ENCODE measurements at places on chromosomes 1 and 21.

DNA sequence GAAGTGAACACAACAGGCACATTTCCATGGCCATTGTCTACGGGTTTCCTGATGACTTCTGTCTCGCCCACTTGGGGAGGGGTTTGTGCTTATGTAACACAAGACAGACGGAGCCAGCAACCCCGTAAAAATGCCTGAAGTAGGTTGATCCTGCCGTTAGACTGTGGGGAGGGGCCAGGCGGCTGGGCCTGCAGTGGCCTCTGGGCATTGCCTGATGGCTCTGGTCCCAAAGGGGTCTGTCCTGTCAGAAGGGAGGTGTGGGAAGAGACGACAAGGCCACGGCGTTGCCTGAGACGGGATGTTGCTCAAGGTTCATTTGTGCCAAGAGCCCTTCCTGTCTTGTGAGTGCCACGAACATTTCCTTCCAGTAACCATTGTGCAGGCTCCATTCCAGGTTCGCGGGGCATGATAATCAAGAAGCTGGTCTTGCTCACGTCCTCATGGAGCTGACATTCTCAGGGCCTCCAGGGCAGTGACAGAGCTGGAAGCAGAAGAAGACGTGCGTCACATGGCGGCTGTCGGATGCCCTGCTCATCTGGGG lies 44.7 kb downstream of the ABCG1 start:
- H3K4me1 ChIP-seq, result peaks cover 10% of the 10 kb centered on the region
- peaks cover 3% of the 10 kb centered on the region for H3K27me3 ChIP-seq
- no peak overlapping the region for H3K4me3 ChIP-seq
- H3K36me3 ChIP-seq, result peaks cover 11% of the 10 kb centered on the region
- no peak for DNase-seq
- H3K27ac ChIP-seq, result no peak overlapping the region

DNA sequence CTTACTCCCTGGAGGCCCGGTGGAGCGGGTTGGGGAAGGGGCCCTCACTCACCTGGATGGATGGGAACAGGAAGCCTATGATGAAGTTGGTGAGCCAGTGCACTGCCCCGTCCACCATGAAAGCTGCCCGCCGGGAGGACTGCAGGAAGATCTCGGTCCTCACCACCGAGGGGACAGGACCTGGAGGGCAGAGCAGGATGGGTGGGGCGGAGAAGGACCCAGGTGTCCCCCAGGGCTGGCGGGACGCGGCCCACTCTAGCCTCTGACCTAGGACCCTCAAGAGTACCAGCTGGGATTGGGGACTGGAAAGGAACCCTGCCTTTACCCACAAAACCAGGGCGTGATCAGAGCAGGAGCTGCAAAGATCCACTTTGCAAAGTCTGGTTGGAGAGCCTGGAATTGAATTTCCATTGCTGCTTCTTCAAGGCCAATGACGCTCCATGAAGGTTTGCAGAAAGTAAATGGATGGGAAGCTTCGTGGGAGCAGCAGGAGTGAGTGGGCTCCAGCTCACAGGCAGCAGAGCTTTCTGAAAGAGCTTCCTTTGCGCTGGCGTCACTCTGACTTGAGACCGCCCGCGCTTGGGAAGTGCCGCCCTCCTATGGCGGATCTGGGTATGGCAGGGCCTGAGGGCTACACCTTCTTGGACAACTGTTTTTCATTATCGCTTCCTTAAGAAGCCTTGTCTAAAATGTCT lies 21.4 kb downstream of the SLC2A7 start:
- no peaks in the 10 kb centered on the region for H3K27me3 ChIP-seq
- peak; percentile 91 for DNase-seq
- no peak overlapping the region for H3K27ac ChIP-seq

GRCh38 chr1:39845569-39846566 lies 37.4 kb downstream of the TRIT1 start:
- H3K27ac ChIP-seq, result peak overlapping the region; percentile 53
- DNase-seq, result peak; percentile 95
- no peak overlapping the region for H3K4me3 ChIP-seq
- peaks cover 22% of the 10 kb centered on the region for H3K36me3 ChIP-seq
- H3K4me1 ChIP-seq, result peaks cover 9% of the 10 kb centered on the region
- no peaks in the 10 kb centered on the region for H3K27me3 ChIP-seq

DNA sequence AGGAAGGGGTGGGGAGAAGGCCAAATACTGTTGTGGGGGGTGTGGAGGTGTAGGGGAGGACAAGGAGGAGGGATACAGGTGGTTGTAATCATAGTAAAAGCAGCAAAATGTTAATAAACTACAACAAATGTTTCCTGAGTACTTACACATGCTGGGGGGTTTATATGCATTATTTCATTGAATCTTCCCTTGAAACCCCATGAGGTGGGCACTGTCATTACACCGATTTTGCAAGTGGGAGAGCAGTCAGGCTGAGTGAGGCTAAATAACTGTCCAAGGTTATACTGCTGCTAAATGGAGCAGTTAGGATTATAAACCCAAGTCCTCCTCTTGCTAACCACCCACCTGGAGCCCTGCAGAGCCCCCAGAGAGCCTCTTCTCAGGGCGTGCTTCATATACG lies 14.4 kb upstream of the GRHL3 start:
- H3K4me1 ChIP-seq, result no peaks in the 10 kb centered on the region
- no peak overlapping the region for H3K4me3 ChIP-seq
- H3K27ac ChIP-seq, result no peak overlapping the region
- H3K27me3 ChIP-seq, result no peaks in the 10 kb centered on the region

GRCh38 chr1:202160377-202160940 lies at the start of gene PTPN7:
TSS of gene PTPN7 (minus strand) at chr1:202160602. CDS start at chr1:202159402, 1,200 bp downstream.
- peak within 1 kb of the TSS; percentile 73 for H3K27ac ChIP-seq
- DNase-seq, result no peak
- H3K4me3 ChIP-seq, result peak within 1 kb of the TSS; percentile 51
- no peaks in the 10 kb centered on the region for H3K27me3 ChIP-seq

- no peak for DNase-seq
- no peaks in the 10 kb centered on the region for H3K27me3 ChIP-seq
- H3K4me3 ChIP-seq, result no peak overlapping the region
- no peak overlapping the region for H3K27ac ChIP-seq
Measured at GRCh38 chr21:14836950-14837349, 227.8 kb downstream of the NRIP1 start.

DNA sequence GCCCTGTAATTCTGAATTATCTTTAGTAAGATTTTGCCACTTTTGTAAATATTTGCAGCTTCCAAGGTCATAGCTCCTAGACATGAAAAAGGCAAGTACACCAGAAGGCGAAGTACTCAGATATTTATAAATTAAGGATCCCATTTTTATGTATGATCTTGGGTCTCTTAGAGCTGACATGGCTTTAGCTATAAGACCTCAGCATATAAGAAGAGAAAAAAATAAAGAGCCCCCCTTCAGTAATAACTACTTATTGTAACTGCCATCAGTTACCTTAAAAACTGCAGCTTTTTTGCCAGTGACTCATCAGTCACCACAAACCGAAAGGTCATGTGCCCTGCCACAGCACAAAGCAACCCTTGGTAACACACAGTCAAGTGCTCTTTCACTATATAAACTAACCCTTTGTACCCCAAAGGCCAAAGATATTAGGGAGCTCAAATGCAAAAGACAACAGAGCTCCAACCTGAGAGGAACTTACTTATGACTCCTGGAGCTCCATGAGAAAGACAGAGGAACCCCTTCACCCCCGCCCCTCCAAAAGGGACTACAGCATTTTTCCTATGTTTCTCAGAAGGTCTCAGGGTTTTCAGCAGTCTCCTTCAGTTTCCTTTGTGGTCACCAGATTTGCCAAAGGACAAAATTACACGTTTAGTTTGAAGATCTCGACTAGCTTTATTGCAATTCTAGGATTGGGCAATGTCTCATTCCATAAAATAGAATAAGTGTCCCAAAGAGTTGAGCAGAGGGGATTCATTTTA lies 219.8 kb upstream of the DUSP10 start:
- no peaks in the 10 kb centered on the region for H3K27me3 ChIP-seq
- no peak overlapping the region for H3K4me3 ChIP-seq
- DNase-seq, result peak; percentile 5
- no peaks in the 10 kb centered on the region for H3K36me3 ChIP-seq
- H3K4me1 ChIP-seq, result no peaks in the 10 kb centered on the region
- no peak overlapping the region for H3K27ac ChIP-seq

DNA sequence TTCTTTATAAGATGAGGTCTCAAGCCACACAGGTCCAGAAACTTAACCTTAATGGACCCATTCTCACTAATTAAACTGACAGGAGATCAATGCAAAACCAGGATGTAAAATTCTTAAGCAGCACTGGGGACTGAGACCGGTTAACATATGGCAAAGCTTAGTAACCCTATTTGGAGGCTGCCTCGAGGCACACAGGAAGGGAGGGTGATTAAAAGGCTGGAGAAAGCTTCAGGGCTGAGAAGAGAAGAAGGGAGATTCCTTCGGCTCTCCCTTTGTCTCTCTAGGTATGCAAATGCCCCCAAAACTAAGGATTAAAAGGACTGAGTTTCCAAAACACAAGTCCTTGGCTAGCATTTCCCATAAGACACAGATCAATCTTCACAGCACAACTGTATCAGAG lies 120.8 kb upstream of the DSCAM start:
- no peaks in the 10 kb centered on the region for H3K4me1 ChIP-seq
- no peaks in the 10 kb centered on the region for H3K36me3 ChIP-seq
- H3K4me3 ChIP-seq, result no peak overlapping the region
- no peak for DNase-seq

DNA sequence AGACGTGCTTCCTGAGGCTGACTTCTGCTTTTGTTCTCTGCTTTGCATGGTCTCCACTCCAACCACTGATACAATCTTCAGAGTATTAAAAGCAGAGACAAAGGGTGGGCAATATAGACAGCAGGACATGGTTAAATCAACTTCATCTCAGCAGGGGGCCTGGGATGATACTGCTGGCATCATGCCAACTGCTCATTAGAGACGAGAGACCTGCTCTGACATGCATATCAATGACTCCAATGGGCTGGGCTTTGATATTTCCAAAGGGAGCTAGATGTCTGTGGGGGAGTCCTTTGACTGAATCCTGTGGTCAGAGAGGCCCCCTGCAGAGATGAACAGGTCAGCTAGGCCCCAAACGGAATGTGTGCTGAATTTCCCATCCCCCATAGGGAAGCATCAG lies 106.6 kb downstream of the ACTL8 start:
- no peaks in the 10 kb centered on the region for H3K4me1 ChIP-seq
- DNase-seq, result no peak
- H3K4me3 ChIP-seq, result no peak overlapping the region
- no peaks in the 10 kb centered on the region for H3K36me3 ChIP-seq
- no peaks in the 10 kb centered on the region for H3K27me3 ChIP-seq
- H3K27ac ChIP-seq, result no peak overlapping the region

GRCh38 chr1:95095833-95096217 lies 21.3 kb upstream of the TLCD4 start:
- DNase-seq, result no peak
- peak overlapping the region; percentile 82 for H3K27ac ChIP-seq
- no peak overlapping the region for H3K4me3 ChIP-seq
- H3K4me1 ChIP-seq, result no peaks in the 10 kb centered on the region
- H3K27me3 ChIP-seq, result no peaks in the 10 kb centered on the region

- no peak overlapping the region for H3K27ac ChIP-seq
- no peaks in the 10 kb centered on the region for H3K4me1 ChIP-seq
- no peak for DNase-seq
- no peaks in the 10 kb centered on the region for H3K36me3 ChIP-seq
Measured at GRCh38 chr1:7120863-7121621, 335.8 kb downstream of the CAMTA1 start.

- DNase-seq, result no peak
- no peaks in the 10 kb centered on the region for H3K27me3 ChIP-seq
- H3K4me3 ChIP-seq, result no peak overlapping the region
- no peaks in the 10 kb centered on the region for H3K4me1 ChIP-seq
- no peak overlapping the region for H3K27ac ChIP-seq
Measured at GRCh38 chr1:90862782-90863181, 145.7 kb upstream of the BARHL2 start.

GRCh38 chr1:180501865-180502360 lies 464 bp downstream of the ACBD6 start:
- peak overlapping the region; percentile 90 for H3K27ac ChIP-seq
- H3K36me3 ChIP-seq, result no peaks in the 10 kb centered on the region
- H3K4me3 ChIP-seq, result peak overlapping the region; percentile 95
- H3K4me1 ChIP-seq, result no peaks in the 10 kb centered on the region
- peak; percentile 91 for DNase-seq

- H3K4me1 ChIP-seq, result peaks cover 5% of the 10 kb centered on the region
- H3K27ac ChIP-seq, result no peak overlapping the region
- DNase-seq, result peak; percentile 56
Measured at GRCh38 chr1:168235937-168236336, 10.1 kb downstream of the SFT2D2 start.

- no peak overlapping the region for H3K4me3 ChIP-seq
- no peak for DNase-seq
- peaks cover 3% of the 10 kb centered on the region for H3K4me1 ChIP-seq
- H3K27ac ChIP-seq, result no peak overlapping the region
- no peaks in the 10 kb centered on the region for H3K27me3 ChIP-seq
- H3K36me3 ChIP-seq, result no peaks in the 10 kb centered on the region
Measured at GRCh38 chr1:228873709-228874108, 138.4 kb downstream of the RHOU start.

GRCh38 chr1:31196685-31197084 lies 43.0 kb downstream of the NKAIN1 start:
- H3K27ac ChIP-seq, result no peak overlapping the region
- no peaks in the 10 kb centered on the region for H3K4me1 ChIP-seq
- H3K4me3 ChIP-seq, result no peak overlapping the region
- DNase-seq, result no peak

DNA sequence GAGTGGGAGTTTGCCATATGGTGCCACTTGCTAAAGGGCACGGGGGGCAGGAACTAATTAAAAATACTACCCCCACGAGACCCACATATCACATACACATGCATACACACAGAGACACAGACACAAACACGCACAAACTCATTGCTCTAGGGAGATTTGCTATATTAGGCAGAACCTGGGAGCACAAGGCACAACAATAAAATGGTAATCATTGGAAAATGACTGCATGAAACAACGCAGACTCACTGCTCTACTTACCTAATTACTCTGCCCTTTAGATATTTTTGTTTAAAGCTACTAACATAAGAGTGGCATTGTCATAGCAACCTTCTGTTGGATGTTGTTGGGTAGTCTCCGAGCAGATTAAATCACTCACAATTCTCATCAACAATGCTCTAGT lies 20.3 kb upstream of the RGS4 start:
- no peak for DNase-seq
- H3K27ac ChIP-seq, result no peak overlapping the region
- H3K27me3 ChIP-seq, result no peaks in the 10 kb centered on the region

DNA sequence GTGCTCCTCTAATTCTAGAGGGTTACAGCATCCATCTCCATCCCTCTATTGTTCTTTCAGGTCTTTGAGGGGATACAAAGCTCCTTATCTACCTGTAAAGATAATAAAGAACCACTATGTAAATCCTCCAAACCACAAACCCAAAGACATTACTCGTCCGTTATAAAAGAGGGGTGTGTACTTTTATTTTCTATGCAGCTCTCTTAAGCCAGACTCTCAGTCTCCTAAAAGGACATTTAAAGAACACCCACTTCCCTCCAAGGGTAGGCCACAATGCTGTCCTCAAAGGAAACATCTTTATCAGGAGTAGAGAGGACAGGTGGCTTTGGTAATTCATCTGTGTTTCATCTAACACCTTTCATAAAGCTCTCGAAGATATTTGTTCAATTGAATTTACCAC lies 67.9 kb upstream of the DYNLT5 start:
- no peaks in the 10 kb centered on the region for H3K36me3 ChIP-seq
- no peak overlapping the region for H3K27ac ChIP-seq
- H3K4me1 ChIP-seq, result no peaks in the 10 kb centered on the region
- DNase-seq, result no peak
- no peak overlapping the region for H3K4me3 ChIP-seq

GRCh38 chr1:231016234-231016633 lies 23.8 kb downstream of the FAM89A start:
- no peak overlapping the region for H3K27ac ChIP-seq
- DNase-seq, result no peak
- H3K4me3 ChIP-seq, result no peak overlapping the region
- no peaks in the 10 kb centered on the region for H3K36me3 ChIP-seq
